ENCODE measurements at places on chromosomes 1 and 21.

GRCh38 chr1:163583661-163584181 lies 262.0 kb downstream of the NUF2 start:
- no peak for DNase-seq

GRCh38 chr1:53411541-53412152 lies 47.6 kb upstream of the DMRTB1 start:
- no peak for DNase-seq

GRCh38 chr1:158248118-158248517 lies 6.1 kb upstream of the CD1A start:
- no peak for DNase-seq

- DNase-seq, result no peak
These were observed 9.5 kb downstream of the DSCAM start for GRCh38 chr21:40837456-40837855.

DNA sequence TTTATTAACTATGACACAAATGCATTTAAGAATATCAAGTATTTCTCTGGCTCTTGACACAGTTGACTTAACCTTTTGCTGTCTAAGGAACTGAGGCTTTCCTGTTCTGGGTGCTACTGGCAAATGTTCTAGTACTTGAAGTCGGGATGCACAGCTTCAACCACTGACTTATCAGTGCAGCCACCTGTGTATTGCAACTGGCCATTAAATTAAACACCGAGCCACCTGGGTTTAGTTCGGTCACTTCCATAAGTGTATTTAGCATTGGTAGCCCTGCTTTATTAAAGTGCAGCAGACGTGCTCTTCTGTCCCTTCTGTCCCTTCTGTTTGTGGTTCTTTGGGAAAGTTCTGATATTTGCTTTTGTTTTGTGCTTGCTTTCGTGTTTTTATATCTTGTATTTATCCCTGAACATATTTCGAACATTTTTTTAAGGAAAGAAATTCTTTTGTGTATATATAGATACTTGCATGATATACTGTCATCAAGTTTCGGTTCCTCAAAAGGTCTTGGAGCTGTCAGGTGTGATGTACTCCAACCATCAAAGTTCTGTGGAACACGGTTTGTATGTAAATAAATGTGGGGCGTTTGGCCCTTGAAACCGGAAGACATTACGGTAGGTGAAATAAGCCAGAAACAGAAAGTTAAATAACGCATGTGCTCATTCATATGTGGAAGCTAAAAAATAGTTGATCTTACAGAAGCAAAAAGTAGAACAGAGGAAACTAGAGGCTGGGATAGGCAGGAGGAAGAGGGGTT lies 297.9 kb upstream of the GREM2 start:
- no peak for DNase-seq

GRCh38 chr1:224502459-224503160 lies 68.0 kb upstream of the WDR26 start:
- no peak for DNase-seq

DNA sequence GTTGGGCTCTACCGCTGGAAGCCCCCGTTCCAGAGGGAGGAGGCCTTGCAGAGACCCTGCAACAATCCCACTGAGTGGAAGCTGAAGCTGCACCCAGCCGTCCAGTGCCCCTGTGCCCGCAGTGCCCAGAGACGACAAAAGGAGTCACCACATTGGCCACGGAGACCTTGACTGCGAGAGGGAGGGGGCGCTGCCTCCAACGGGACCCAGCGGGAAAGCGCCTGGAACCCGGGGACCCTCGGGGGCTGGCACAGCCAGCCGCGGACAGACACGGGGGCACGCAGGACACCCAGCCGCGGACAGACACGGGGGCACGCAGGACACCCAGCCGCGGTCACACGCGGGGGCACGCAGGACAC lies 22.5 kb downstream of the CFAP74 start:
- DNase-seq, result no peak

- DNase-seq, result no peak
These were observed 33.3 kb upstream of the KCNE1 start for GRCh38 chr21:34545079-34545884.

DNA sequence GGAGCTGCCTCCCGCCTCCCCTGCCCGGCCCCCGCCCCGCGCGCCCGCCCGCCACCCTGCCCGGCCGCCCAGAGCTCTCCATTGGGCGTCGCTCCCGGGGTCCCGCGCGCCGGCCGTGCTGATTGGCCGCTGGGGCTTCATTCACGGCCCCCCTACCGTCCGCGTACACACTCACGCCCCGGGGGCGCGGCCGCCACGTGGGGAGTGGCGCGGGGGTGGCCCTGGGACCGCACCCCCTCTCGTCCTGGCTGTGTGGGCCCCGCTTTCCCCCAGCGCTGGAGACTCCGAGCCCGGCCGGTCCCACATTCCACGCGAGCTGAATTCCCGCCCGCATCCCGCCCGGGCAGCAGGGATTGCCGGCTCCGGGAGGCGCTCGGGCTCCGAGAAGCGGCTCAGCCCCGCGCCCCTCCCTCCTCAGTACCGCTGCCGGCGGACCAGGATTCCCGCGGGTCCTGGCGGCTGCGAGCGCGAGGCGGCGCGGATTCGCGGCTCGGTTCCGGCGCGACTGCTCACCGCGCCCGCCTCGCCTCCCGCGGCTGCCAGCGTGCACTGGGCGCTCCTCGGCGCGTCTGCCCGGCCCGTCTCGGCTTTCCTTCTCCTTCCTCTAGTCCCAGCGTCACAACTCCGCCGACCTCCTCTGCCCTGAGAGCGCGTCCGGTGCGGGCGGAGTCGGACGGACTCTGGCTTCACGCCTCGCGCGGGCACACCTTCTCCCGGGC lies 450 bp upstream of the POU3F1 start:
- peak; percentile 71 for DNase-seq

- no peak for DNase-seq
These were observed 54.1 kb downstream of the DSCAM start for GRCh38 chr21:40792691-40793456.

DNA sequence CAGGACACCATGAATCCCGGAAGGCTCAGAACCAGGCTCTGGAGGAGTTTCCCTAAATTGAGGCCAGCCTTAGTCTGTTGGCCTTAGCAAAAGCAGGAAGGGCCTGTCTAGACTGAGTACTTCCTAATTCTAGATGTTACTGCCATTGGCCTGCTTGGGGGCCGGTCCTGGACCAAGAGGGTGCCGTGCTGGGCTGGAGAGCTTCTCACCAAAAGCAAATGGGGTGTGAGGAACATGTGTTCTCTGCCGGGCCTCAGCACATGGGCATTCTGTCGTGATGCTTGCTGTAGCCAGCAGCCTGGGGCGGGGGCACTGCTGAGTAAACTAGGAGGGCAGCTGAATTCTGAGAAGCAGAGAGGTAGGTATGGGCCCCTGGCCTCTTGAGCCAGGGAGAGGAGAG lies 35.7 kb upstream of the MAN1C1 start:
- no peak for DNase-seq

GRCh38 chr1:167197692-167198091 lies 23.0 kb upstream of the POU2F1 start:
- DNase-seq, result no peak

DNA sequence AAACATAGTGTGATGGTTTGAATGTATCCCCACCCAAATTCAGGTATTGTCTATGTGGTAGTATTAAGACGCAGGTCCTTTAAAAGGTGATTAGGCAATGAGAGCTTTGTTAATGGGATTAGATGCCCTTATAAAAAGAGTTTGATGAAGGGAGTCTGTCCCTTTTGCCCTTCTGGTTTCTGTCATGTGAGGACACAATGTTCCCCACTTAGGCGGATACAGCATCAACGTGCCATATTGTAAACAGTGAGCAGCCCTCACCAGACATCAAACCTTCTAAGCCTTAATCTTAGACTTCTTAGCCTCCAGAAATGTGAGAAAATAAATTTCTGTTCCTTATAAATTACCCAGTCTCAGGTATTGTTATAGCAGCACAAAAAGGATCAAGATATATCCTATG lies 172.8 kb downstream of the FAF1 start:
- no peak for DNase-seq

- DNase-seq, result no peak
These were observed 44.0 kb upstream of the DAB1 start for GRCh38 chr1:57467830-57468229.

- DNase-seq, result no peak
These were observed 16.7 kb upstream of the LYST start for GRCh38 chr1:235883261-235883927.

- DNase-seq, result no peak
These were observed 48.0 kb upstream of the ITPKB start for GRCh38 chr1:226787071-226787470.

DNA sequence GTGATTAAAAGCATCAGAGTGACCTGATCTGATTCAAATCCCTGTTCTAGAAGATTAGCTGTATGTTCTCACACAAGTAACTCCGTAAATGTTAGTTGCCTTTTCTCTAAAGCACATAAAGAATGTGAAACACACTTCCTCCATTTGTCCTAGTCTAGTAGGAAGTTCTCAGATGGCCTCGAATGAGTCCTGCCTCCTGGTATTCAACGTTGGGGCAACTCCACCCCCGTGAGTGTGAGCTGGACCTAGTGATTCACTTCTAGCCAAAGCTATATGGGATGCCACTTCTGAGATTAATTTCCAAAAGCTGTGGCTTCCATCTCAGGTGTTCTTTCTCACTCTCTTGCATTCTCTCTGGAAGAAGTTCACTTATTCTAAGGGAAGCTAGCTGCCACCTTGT lies 267.6 kb downstream of the GPATCH2 start:
- DNase-seq, result no peak

DNA sequence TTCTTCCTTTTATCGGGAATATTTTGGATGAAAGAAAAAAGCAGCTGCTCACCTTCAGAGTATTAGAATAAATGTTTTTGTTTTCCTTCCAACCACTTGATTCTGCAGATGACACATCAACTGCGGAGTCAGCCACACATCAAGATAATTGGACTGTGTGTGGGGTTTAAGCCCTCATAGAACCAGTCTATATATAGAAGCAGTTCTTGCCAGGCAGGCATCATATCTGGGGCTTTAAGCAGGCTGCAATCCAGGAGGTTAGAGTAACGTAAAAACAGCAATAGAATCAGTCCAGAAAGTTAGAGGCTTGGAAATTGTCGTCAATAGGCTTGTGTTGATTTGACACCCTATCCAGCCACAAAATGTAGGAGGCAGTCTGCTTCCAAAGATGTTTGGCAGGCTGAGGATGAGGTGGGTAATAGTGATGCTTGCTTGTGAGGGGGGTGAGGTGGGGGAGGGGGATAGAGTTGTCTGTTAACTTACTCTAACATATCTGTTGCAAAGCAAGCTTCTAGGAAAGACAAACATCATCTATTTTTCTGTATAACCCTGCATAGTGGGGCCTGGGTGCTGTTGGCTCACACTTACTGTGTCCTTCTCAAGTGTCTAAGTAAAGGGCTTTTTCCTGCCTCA lies 64.8 kb downstream of the PEX14 start:
- no peak for DNase-seq

GRCh38 chr1:243731974-243732625 lies 117.9 kb downstream of the AKT3 start:
- no peak for DNase-seq

GRCh38 chr1:43671193-43671592 lies 21.2 kb downstream of the KDM4A start:
- DNase-seq, result no peak

GRCh38 chr21:35359076-35359475 lies 310.0 kb upstream of the RUNX1 start:
- DNase-seq, result no peak

GRCh38 chr1:5364591-5364990 lies 627.6 kb downstream of the NPHP4 start:
- no peak for DNase-seq

- no peak for DNase-seq
These were observed 43.2 kb upstream of the SPOCD1 start for GRCh38 chr1:31859044-31859443.

GRCh38 chr1:119784191-119784781 lies 15.6 kb upstream of the HMGCS2 start:
- no peak for DNase-seq

- DNase-seq, result no peak
These were observed 35.5 kb downstream of the ZBTB17 start for GRCh38 chr1:15940110-15941043.

DNA sequence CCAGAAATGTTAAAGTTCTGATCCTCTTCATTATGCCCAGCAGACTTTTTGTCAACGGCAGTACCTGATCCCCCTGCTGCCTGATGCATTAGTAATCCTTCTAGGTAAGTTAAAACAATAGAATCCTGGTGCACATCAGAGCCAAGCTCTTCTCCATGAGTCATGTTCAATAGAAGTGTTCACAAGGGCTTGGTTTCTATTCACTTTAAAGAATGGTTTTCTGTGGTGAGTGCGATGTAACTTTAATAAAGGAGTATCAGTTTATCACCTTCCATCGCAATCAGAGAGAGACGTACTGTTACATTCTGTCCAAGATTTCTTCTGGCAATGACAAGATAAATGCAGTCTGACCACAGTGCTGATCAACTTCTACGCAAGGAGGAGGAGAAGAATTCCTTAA lies 96.8 kb downstream of the NRIP1 start:
- no peak for DNase-seq

DNA sequence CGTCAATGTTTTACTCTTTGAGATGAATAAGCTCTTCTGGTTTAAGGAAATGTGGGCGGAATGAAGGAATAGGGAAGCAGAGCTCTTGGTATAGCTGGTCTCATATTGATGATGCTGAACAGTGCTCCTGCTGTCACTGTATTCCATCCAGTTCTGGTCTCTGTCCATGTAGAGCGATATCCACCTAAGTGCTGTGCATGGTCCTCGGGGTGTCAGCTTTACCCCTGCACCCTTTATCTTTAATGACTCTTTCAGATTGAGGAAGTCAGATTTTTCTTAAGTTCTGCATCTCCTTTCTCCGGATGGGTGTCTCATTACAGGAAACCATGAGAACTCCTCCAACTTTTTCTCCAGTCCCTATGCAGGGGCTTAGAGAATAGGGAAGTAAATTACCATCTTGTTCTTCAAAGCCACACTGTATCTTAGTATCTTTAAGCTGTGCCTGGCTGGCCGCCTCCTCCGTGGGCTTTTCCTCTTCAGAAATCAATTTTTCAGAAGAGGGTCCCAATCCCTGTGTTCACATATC lies 52.9 kb downstream of the PDE4B start:
- DNase-seq, result no peak

DNA sequence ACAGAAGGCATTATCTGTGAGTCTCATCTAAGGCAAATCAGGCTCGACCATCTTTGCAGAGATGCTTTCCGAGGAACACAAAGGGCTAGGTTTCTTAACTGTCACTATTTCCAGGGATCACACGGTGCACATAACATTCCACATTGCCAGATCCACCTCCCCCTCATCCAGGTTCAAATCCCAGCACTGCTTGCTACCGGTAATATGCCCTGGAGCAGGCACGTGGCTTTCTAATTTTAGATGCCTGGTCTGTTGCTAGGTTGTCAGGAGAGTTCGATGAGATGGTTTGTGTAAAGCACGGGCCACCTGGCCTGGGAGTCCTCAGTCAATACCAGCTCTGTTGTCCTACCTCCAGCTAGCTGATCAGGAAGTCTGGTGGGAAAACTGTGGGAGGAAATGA lies 598.6 kb downstream of the NPHP4 start:
- DNase-seq, result no peak
